ENCODE measurements at places on chromosomes 4 and X.

DNA sequence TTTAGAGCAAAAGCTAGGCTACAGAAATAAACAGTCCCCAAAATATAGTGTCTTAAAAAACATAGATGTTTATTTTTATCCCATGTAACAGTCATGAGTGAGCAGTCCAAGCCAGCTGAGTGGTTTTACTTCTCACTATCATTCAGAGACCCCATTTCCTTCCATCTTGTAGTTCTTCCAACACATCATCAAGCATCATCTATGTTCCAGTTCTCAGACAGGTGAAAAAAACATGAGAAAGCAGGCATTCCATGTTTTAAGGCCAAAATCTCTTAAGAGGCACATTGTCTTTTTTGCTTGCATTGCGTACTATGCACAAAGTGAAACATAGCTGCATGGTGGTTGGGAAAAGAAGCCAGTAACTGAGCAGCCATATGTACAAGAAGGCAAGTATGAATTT, 128.6 kb downstream of the ATOH1 start:
- DNase-seq = no peak

GRCh38 chr4:119266153-119266552, 53.6 kb downstream of the USP53 start:
- no peak for DNase-seq

GRCh38 chr4:153531976-153532626, 65.9 kb downstream of the TMEM131L start:
- no peak for DNase-seq

- DNase-seq = no peak
Measured at GRCh38 chrX:39248330-39248729, 447.1 kb downstream of the MID1IP1 start.

DNA sequence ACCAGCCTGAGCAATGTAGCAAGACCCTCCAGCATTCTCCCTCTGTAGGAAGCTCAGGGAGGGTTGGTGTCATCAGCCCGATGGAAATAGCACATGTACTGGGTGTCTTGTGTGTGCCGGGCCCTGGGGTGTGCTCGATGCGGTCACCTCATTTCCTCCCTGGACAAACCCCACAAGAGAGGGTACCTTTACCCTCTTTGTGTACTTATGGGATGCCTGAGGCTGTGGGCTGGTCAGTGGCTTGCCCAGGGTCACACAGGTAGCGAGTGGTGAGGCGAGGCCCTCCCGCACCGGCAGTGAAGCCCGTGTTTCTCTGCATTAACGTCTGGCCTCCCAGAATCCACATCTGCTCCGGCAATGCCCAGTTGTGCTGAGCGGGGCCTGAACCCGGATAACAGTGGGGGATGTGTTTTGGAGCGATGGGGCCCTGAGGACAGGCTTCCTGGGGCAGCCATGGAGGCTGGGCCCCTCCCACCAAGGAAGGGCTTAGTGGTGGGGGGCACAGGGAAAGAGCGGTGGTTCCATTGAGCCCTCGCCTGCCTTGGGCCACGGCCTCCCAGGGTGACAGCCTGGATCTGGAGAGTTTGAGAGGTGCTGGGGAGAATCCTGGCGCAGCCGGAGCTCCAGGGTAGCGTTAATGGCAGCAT, 8.1 kb downstream of the PSAPL1 start:
- DNase-seq = no peak

DNA sequence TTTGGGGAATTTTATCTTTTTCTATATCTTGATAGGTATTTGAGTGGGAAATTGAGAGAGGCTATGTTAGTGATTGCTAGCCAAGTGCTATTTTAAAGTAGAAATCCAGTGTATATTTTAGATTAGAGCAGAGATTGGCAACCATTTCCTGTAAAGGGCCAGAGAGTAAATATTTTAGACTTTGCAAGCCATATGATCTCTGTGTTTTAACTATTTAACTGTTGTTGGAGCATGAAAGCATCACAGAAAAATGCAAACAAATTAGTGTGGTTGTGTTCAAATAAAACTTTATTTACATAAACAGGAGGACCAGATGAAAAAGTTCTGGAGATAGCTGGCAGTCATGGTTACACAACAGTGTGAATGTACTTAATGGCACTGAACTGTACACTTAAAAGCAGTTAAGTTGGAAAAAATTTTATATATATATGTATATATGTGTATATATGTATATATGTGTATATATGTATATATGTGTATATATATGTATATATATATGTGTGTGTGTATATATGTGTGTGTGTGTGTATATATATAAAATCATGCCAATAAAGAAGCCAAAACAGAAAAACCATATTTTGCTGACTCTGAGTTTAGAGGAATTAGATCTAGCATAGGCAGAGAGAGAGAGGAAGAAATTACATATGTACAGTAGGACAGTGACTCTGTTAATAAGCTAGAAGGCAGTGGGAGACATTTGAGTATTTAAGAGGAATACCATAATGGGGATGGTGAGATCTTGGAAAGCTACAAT, 83.4 kb downstream of the TMEM164 start:
- no peak for DNase-seq

- no peak for DNase-seq
Measured at GRCh38 chr4:13289391-13289790, 194.7 kb downstream of the RAB28 start.

DNA sequence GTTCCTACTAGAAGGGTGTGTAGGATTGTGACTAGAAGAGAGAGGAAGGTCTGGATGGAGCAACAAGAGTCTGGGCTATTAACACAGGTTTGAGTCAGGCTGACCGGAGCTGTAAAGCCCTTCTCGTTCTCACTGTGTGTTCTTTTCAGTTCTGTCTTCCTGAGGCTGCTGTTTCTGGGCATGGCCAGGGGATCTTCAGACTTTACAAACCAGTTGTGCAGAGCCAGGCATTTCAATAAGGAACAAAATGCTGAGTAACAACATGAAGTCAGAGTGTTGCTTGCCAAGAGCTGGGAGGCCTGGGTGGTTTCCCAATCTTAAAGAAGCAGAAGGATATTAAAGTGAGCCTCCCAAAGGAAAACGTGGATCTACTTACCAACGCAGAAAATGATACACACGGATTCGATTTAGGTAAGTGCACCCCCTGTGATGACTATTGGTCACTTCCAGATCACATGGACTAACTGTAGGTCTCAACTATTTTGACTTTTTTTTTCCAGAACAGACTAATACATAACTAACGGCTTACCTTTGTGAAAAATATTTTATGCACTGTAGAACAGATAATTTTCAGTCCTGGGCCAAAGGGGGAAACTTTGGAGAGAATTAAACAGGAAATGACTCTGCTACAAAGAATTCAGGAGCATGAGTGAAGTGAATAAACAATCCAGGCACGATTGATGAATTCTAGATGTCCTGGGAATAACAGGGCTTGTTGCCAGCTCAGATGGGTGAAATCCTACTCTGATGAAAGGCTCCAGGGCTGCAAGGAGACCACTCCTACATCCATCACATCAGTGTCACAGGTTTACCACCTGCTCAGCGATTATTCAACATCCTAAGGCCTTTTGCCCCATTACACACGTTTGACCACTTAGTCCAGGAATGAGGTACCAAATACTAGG, 94.5 kb downstream of the ANXA3 start:
- no peak for DNase-seq

- no peak for DNase-seq
Measured at GRCh38 chr4:140720387-140721304, 35.5 kb downstream of the TBC1D9 start.

- DNase-seq = no peak
Measured at GRCh38 chr4:170038232-170038631, 12.0 kb upstream of the MFAP3L start.

- no peak for DNase-seq
Measured at GRCh38 chrX:24148121-24148520, 1.4 kb upstream of the ZFX start.

DNA sequence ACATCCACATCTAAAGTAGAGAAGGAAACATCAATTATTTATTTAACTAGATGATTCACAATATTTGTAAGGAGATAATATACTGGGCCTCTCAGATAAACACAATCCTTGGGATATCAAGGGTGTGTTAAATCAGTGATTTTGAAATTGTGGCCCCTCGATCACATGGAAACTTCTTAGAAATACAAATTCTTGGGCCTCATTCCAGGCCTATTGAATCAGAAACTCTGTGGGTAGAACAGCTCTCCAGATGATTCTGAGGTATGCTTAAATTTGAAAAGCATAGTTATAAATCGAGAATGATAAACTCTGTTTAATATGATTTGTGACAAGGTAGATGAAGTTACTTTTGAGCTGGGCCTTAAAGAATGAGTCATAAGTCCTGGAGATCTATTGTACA, 64.3 kb upstream of the GPR174 start:
- no peak for DNase-seq

DNA sequence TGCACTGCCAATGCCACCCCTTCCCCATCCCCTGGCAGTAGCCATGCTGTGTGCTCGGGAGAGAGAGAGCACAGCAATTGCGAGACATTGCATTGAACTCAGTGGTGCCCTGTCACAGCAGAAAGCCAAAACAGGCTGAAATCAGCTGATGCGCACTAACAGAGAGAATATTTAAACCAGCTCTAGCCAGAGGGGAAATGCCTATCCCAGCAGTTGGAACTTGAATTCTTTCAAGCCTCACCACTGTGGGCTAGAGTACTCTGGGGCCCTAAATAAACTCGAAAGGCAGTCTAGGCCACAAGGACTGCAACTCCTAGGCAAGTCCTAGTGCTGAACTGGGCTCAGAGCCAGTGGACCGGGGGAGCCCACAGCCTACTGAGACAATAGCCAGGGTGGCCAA, 17.7 kb upstream of the RP2 start:
- no peak for DNase-seq

GRCh38 chr4:2860391-2861348, 17.0 kb downstream of the ADD1 start:
- no peak for DNase-seq

- DNase-seq = no peak
Measured at GRCh38 chrX:129744861-129745321, 6.1 kb downstream of the XPNPEP2 start.

DNA sequence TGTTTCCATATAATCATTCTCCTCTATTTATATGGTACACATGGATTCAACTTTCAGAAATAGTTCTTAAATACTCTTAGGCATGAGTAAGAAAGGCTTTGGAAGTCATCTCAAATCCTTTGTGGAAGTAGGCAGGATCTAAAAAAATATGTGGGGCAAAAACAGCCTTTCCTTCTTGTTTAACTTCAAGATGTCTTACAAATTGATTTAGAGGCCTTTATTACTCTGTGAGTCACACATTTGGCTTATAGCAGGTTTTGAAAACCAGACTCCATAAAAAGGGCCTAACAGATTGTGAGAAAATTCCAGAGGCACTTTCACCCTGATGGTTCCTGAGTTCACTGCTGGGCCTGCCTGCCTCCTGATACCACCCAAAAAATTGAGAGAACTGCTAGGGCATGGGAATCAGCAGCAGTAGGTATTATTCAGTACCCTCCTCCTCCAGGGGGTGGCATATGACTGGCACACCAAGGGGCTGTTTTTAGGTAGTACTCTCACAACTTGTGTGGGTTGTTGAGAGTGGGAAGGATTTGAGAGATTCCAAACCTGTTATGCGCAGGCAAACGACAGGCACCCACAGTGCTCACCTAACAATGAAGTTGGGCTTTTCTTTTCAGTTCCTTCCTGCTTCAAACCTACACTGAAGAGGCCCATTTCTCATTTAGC, 162.7 kb upstream of the MBNL3 start:
- no peak for DNase-seq

DNA sequence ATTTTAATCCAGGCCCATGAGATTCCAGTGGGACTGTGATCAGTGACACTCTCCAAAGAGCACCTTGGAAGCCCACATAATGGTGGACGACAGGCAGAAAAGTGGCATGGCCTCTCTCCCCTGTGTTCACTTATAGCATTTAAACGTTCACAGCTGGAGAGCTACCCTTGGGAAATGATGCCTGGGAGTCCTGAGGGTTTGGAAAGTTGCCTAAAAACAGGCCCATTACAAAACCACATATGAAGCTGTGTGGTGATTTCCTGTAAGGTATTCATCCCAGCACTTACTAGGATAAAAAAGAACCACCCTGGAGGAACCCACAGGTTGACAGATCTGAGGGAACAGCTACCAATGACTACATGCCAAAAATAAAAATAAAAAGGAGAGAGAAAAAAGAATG, 193.2 kb downstream of the RASL11B start:
- no peak for DNase-seq

GRCh38 chr4:140092094-140092851, 61.7 kb downstream of the MAML3 start:
- DNase-seq = no peak

GRCh38 chr4:121791481-121791880, 9.6 kb upstream of the EXOSC9 start:
- DNase-seq = no peak

Data from stimulated activated CD8-positive, alpha-beta memory T cell treated with anti-CD3 and anti-CD28 coated beads, Interleukin-4, amount 100 ng/mL, for 1 hour (primary cell).